Calu3 (cell line): ENCODE measurements at places on chromosomes 4 and X. TPM values are rescaled to one million over a fixed set of nuclear protein-coding genes. Genes with fewer than 3 reads are reported as not detected.
A peak's percentile ranks its signal among the peaks of the same experiment; 100 is the strongest.

Gene UBA1
- 234 and 240 TPM in 2 replicates for total RNA-seq

Gene GASK1B
- total RNA-seq, result 1.4 and 2.3 TPM in 2 replicates

DNA sequence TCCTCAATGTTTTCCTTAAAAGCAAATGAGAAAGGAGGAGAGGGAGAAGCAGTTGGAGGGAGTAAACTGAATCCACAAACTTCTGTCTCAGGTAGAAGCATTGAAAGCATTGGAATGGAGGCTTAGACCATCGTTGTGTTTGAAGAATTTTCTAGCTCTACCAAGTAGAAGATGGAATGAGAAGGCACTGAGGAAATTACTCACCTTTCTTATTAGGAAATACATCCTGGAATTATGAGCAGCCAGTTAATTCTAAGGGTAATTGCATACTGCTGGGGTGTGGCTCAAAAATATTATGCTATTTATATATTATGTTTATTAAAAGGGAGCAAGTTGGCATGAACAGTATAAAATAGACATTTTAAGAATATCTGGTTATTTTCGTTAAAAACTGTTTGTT lies 12.9 kb downstream of the PGM2 start:
- no peak for DNase-seq
- no peak overlapping the region for H3K27ac ChIP-seq
- H3K36me3 ChIP-seq, result no peaks in the 10 kb centered on the region
- H3K4me3 ChIP-seq, result no peak overlapping the region

Gene YIPF7
- 0.73 TPM in 1 of 2 replicates, not detected in the other for total RNA-seq

DNA sequence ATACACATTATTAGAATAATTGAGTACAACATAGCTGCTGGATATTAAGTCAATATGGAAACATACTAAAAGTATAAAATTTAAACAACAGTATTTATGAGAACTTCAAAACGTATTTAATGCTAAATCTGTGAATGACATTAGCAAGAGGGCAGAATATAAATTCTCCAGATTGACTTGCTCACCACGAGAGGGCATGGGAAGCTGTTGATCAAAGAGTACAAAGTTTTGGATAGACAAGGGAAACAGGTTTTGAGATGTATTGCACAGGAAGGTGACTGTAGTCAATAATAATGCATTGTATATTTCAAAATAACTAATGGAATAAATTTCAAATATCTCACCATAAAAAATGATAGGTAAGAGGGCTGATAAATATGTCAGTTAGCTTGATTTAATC lies 768.2 kb downstream of the CENPC start:
- no peaks in the 10 kb centered on the region for H3K27me3 ChIP-seq
- no peaks in the 10 kb centered on the region for H3K36me3 ChIP-seq
- no peak overlapping the region for H3K27ac ChIP-seq
- no peak overlapping the region for H3K4me3 ChIP-seq

DNA sequence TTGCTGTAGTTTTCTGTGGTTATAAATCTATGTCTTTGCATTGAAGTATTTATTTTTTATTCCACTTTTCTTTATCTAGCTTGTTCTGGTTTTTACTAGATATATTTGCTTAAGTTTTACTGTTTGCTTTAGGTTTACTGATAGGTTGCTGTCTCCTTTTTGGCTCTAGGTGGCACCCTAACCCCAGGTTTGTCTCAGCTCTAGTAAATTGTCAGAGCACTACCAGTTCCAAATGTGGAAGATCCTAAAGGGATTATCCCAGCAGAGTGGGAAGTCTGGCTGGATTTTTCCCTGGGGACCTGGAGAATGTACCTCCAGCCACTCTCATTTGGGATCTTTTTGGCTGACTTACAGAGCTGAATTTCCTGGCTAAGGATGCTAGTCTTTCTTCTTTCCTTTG lies 106.1 kb downstream of the PBDC1 start:
- no peaks in the 10 kb centered on the region for H3K36me3 ChIP-seq
- no peaks in the 10 kb centered on the region for H3K27me3 ChIP-seq
- no peak overlapping the region for H3K27ac ChIP-seq
- no peaks in the 10 kb centered on the region for H3K4me1 ChIP-seq
- no peak overlapping the region for H3K4me3 ChIP-seq

Gene CXCL11
- total RNA-seq, result 6.0 and 38.4 TPM in 2 replicates

GRCh38 chrX:16855363-16856075 lies 14.6 kb downstream of the RBBP7 start:
- H3K4me3 ChIP-seq, result no peak overlapping the region
- H3K27me3 ChIP-seq, result no peaks in the 10 kb centered on the region
- no peaks in the 10 kb centered on the region for H3K4me1 ChIP-seq
- H3K27ac ChIP-seq, result no peak overlapping the region

GRCh38 chr4:144504883-144505282 lies 141.1 kb upstream of the HHIP start:
- no peak overlapping the region for H3K27ac ChIP-seq
- H3K4me1 ChIP-seq, result no peaks in the 10 kb centered on the region
- no peaks in the 10 kb centered on the region for H3K27me3 ChIP-seq
- H3K4me3 ChIP-seq, result no peak overlapping the region
- H3K36me3 ChIP-seq, result no peaks in the 10 kb centered on the region

- no peak overlapping the region for H3K27ac ChIP-seq
- H3K36me3 ChIP-seq, result no peaks in the 10 kb centered on the region
- no peak overlapping the region for H3K4me3 ChIP-seq
- no peaks in the 10 kb centered on the region for H3K27me3 ChIP-seq
- H3K4me1 ChIP-seq, result peaks cover 11% of the 10 kb centered on the region
These were observed 548.8 kb upstream of the GALNT7 start for GRCh38 chr4:172619798-172620197.

Gene MAGEA8
- total RNA-seq, result not detected in 2 replicates

Gene NDP
- 0.86 and 1.5 TPM in 2 replicates for total RNA-seq

GRCh38 chr4:39706741-39707511 lies 9.0 kb downstream of the UBE2K start:
- peak overlapping the region; percentile 26 for H3K27ac ChIP-seq
- H3K27me3 ChIP-seq, result no peaks in the 10 kb centered on the region
- no peak for DNase-seq
- H3K36me3 ChIP-seq, result peaks cover 10% of the 10 kb centered on the region
- H3K4me3 ChIP-seq, result no peak overlapping the region

GRCh38 chrX:153381684-153382532 lies 19.2 kb downstream of the PNMA6E start:
- no peak overlapping the region for H3K27ac ChIP-seq
- H3K36me3 ChIP-seq, result no peaks in the 10 kb centered on the region
- no peak overlapping the region for H3K4me3 ChIP-seq
- peak; percentile 37 for DNase-seq

Gene PARM1
- 4.4 and 6.5 TPM in 2 replicates for total RNA-seq

DNA sequence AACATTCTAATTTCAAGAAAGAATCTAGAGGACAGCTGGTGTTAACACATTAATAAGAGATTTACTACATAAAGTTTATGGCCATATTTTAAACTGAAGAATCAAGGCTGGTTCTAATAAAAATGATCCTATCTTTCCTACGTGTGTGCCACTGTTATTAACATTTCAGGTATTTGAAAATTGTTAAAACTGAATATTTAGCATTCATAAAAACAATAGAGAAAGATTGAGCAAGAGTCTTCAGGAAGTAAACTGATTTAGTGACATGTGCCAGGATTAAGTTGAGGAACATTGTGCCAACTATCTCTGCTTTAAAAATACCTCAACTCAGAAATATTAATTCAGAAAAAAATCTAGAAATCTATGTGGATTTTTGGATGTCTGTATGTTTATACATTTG lies 810.1 kb downstream of the FAT4 start:
- no peak for DNase-seq
- H3K36me3 ChIP-seq, result no peaks in the 10 kb centered on the region
- no peaks in the 10 kb centered on the region for H3K4me1 ChIP-seq
- H3K27me3 ChIP-seq, result no peaks in the 10 kb centered on the region

GRCh38 chr4:160175064-160175643 lies 1072.3 kb downstream of the RAPGEF2 start:
- no peak for DNase-seq
- peaks cover 6% of the 10 kb centered on the region for H3K4me1 ChIP-seq
- no peak overlapping the region for H3K4me3 ChIP-seq
- H3K27me3 ChIP-seq, result no peaks in the 10 kb centered on the region
- H3K36me3 ChIP-seq, result no peaks in the 10 kb centered on the region

DNA sequence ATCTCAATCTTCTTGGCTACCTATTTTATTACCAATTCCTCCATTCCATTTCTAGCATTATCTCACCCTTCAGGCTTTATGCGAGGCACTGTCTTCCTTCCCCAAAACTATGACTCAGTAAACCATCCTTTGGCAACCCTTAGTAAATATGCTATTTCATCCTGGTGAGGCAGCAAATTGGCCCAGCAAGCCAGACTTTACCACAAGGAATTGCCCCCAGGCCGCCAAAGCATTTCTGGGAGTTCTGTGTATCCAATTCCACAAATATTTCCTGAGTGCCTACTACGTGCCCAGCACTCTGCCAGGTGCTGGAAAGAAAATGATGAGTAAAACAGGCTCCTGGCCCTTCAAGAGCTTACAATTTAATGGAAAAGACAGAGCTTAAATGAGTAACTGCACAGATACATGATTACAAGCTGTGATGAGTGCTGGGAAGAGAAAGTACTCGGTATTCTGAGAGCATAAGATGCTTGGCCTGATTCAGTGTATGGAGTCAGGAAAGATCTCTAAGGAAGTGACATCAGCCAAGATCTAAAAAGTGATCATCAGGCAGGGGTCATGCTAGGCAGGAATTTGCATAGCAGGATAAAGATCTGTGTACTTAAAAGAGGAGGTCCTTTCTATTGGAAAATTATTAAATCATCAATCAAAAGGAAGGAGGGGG lies 193.8 kb downstream of the ADAMTS3 start:
- H3K4me1 ChIP-seq, result no peaks in the 10 kb centered on the region
- H3K4me3 ChIP-seq, result no peak overlapping the region
- no peak overlapping the region for H3K27ac ChIP-seq
- no peaks in the 10 kb centered on the region for H3K36me3 ChIP-seq
- no peaks in the 10 kb centered on the region for H3K27me3 ChIP-seq

Gene TCP11X2
- total RNA-seq, result not detected in 2 replicates

Gene OPN1LW
- not detected in 2 replicates for total RNA-seq

GRCh38 chr4:185472103-185472542 lies 590 bp upstream of the CCDC110 start:
- H3K4me3 ChIP-seq, result peak overlapping the region; percentile 68
- no peak overlapping the region for H3K27ac ChIP-seq
- H3K36me3 ChIP-seq, result peaks cover 12% of the 10 kb centered on the region
- H3K4me1 ChIP-seq, result no peaks in the 10 kb centered on the region

DNA sequence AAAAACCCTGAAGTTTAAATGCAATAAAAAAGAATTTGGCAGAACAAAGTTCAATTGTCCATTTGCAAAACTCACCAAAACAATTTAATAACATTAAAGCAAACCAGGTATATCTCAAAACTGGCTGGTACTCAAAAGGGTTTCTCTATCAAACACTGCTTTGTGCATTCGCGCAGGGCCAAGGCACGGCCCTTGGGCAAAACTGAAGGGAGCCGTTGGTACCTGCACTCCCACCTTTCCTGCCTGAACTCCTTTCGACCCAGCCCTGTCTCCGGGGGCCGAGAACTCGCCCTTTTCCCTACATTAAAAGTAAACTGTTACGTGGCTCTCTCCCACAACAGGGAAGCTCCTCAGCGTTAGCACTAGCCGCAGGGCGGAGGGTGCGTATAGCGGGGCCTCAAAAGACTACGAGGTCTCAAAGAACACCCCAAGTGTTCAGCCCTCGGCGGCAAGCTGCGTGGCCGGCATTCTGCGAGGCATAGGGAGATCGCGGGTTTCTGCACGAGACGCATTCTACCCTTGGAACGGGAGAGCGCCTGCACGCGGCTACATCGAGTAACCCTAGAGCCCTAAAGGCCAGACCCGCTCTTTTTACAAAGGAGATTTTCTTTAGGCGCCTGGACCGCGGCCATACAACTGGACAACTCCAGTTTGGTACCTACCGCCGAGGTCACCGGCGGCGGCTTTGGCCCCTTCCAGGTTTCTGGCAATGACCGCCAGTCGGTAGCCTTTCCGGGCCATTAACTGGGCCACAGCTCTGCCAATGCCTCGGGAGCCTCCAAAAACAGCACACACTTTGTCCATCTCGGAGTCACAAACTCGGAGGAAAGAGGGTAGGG lies 550 bp downstream of the CBR4 start:
- H3K4me3 ChIP-seq, result peak overlapping the region; percentile 80
- H3K4me1 ChIP-seq, result peaks cover 36% of the 10 kb centered on the region
- DNase-seq, result peak; percentile 35
- no peaks in the 10 kb centered on the region for H3K27me3 ChIP-seq
- peak overlapping the region; percentile 88 for H3K27ac ChIP-seq
- H3K36me3 ChIP-seq, result peaks cover 29% of the 10 kb centered on the region

Gene ENPP6
- total RNA-seq, result not detected in 2 replicates

GRCh38 chr4:94302191-94302590 lies 40.4 kb downstream of the HPGDS start:
- peaks cover under 1% of the 10 kb centered on the region for H3K4me1 ChIP-seq
- H3K36me3 ChIP-seq, result no peaks in the 10 kb centered on the region
- DNase-seq, result no peak
- no peak overlapping the region for H3K27ac ChIP-seq

Gene NUP54
- total RNA-seq, result 33.9 and 40.8 TPM in 2 replicates

Gene NRK
- not detected in 2 replicates for total RNA-seq

- H3K27ac ChIP-seq, result no peak overlapping the region
- H3K4me1 ChIP-seq, result no peaks in the 10 kb centered on the region
- H3K36me3 ChIP-seq, result no peaks in the 10 kb centered on the region
These were observed 95.7 kb upstream of the DRD5 start for GRCh38 chr4:9685692-9686091.

- no peaks in the 10 kb centered on the region for H3K4me1 ChIP-seq
- H3K27me3 ChIP-seq, result peaks cover 12% of the 10 kb centered on the region
- no peak overlapping the region for H3K4me3 ChIP-seq
- no peak overlapping the region for H3K27ac ChIP-seq
- DNase-seq, result no peak
- H3K36me3 ChIP-seq, result no peaks in the 10 kb centered on the region
These were observed 153.0 kb downstream of the DCLK2 start for GRCh38 chr4:150231107-150231770.

DNA sequence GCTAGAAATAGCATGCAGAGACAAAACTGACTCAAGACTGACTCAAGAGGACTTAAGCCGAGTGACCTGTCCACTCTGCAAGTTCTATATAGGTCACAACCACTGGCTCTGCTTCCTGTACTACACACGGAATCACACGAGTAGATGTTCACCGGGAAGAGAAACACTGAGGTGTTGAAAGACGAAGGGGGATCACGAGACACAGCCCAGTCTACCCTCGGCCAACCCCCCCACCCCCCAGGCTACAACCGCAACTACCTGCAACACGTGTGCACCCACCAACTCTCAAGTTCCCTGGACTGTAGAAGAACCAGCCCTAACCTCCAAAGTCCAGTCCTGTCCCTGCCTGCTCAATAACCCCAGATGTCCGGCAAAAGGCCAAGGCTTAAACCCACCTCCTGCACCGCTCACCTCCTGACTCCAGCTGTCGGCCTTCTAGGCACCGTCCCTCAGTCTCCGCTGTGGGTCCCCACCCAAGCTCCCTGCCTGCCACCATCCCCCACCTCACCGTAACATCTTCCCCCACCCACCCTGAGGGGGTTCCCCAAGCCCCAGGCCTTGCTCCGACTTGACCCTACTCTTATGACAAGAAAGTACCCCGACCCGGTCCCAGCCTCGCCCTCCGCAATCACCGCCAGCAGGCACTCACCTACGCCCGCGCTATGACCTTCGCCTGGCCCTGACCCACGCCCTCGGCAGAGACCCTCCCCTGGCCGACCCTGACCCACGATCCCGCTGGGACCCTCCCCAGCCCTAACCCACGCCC lies 739 bp downstream of the GAK start:
- H3K4me1 ChIP-seq, result peaks cover 9% of the 10 kb centered on the region
- peaks cover 28% of the 10 kb centered on the region for H3K36me3 ChIP-seq
- H3K27me3 ChIP-seq, result no peaks in the 10 kb centered on the region
- peak; percentile 7 for DNase-seq
- peak overlapping the region; percentile 84 for H3K4me3 ChIP-seq

Gene EGFL6
- not detected in 2 replicates for total RNA-seq

- no peak for DNase-seq
- H3K4me3 ChIP-seq, result no peak overlapping the region
- H3K36me3 ChIP-seq, result peaks cover 22% of the 10 kb centered on the region
- no peak overlapping the region for H3K27ac ChIP-seq
- H3K4me1 ChIP-seq, result peaks cover 31% of the 10 kb centered on the region
These were observed 24.4 kb upstream of the IRAK1 start for GRCh38 chrX:154044091-154044490.
